ENCODE measurements at places on chromosomes 5 and 9.
A peak's percentile ranks its signal among the peaks of the same experiment; 100 is the strongest.

GRCh38 chr5:44622331-44622730, 186.4 kb upstream of the MRPS30 start:
- DNase-seq: no peak

GRCh38 chr9:76115982-76116646, 225.6 kb downstream of the PCSK5 start:
- DNase-seq: no peak

DNA sequence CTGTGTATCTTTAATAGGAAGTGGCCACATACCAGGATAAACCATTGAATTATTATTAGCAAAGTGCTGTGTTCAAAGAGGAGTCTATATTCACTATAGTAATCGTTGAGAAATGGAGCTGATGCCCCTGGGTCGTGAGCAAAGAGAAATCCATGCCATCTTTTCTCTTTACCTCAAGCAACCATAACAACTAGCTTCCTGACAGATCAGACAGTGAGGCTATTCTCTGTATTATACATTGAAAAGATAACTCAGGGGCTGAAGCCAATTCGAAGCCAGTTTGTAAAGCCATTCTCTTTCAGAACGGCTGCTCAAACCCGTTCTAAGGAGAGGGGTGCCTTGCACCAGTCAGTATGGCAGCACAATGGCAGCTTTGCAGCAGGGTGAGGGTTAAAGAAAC, 680.6 kb downstream of the SEMA5A start:
- no peak for DNase-seq

DNA sequence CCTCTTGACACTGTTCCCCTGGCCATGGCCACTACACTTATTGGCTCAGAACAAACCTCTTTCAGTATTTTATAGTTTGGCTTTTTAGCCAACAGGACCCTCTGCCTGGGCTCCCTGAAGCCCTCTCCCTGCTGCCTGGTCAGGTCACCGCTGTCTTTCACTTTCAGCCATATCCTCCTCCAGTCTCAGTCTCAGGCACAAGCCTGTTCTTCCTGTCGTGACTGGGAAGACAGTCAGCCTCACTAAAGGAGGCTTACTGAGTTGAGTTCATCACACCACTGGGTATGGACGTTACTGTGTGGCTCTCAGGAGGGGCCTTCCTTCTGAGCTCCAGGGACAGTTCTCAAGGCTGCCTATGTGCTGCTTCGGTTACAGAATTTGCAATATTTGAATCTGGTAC, 2.0 kb downstream of the QSOX2 start:
- no peak for DNase-seq

GRCh38 chr5:59416451-59416850, 477.1 kb downstream of the PDE4D start:
- DNase-seq: no peak

DNA sequence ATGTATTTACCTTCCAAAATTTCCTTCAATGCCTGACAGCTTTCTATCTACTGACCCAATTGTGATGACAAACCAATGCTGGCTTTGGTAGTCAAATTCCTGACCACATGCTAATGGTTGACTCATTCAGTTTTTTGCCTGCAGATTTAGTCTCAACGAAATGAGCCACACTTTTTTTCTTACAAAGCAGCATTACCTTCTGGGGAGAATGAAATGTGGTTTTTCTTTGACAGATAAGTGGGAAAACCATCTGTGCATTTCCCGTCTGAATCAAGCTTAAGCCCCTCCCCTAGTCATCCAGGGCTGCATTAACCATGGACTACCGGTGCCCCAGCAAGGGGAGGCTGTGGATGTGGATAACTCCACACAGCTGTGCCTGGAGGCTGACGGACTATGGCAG, 99.6 kb upstream of the TAF11L2 start:
- no peak for DNase-seq

GRCh38 chr5:173319646-173320045, 8.6 kb downstream of the STC2 start:
- DNase-seq: no peak

DNA sequence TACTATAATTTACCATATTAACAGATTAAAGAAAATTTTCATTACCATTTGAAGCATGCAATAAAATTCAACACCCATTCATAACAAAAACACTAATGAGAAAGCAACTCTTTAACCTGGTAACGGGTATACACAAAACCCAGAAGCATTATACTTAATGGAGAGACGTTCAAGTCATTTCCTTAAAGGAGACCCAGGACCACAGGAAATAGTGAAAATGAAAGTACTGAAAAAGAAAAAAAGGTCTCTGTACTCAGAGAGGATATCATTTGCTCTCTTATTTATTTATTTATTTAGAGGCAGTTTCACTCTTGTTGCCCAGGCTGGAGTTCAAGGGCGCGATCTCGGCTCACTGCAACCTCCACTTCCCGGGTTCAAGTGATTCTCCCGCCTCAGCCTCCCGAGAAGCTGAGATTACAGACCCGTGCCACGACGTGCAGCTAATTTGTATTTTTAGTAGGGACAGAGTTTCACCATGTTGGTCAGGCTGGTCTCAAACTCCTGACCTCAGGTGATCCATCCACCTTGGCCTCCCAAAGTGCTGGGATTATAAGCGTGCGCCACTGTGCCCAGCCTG, 61.6 kb downstream of the SETX start:
- no peak for DNase-seq

- no peak for DNase-seq
These were observed 12.8 kb downstream of the EXOC3 start for GRCh38 chr5:455806-456205.

DNA sequence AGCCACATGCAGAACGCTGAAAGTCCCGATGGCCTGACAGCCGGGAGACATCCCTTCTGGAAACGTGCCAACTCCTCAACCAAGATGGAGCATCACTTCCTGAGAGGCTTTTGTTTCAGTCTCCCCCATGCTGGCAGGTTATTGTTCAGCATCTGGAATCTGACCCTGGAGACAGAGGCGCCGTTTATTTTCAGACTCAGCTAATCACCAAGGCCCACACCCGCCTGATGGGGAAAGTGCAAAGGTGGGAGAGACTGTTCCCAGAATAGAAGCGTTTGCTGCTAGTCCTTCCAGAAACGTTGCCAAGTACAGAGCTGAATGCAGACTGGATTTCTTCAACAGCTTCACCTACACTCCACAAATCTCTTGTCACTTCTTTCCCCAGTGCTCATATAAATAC, 41.8 kb upstream of the S1PR3 start:
- DNase-seq: no peak

DNA sequence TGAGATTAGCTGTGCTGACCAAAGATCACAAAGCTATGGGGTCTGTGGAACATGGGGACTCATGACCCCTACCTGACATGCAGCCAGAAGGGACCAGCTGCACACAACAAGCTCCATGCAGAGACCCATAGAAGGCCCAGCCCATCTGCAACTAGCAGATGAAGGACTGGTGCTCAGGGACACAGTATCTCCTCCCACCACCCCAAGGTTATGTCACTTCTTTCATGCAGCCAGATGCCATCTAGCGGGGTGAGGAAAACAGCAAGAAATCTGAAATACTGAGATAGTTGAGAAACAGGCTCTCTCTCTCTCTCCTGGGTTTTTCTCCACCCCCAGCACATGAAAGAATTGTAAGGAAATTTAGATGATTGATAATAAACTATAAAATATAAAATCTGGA, 161.3 kb upstream of the DAPK1 start:
- no peak for DNase-seq

- DNase-seq: no peak
These were observed 367.7 kb upstream of the PRR16 start for GRCh38 chr5:120096413-120096812.

- no peak for DNase-seq
These were observed 79.0 kb upstream of the TARS1 start for GRCh38 chr5:33361781-33362180.

DNA sequence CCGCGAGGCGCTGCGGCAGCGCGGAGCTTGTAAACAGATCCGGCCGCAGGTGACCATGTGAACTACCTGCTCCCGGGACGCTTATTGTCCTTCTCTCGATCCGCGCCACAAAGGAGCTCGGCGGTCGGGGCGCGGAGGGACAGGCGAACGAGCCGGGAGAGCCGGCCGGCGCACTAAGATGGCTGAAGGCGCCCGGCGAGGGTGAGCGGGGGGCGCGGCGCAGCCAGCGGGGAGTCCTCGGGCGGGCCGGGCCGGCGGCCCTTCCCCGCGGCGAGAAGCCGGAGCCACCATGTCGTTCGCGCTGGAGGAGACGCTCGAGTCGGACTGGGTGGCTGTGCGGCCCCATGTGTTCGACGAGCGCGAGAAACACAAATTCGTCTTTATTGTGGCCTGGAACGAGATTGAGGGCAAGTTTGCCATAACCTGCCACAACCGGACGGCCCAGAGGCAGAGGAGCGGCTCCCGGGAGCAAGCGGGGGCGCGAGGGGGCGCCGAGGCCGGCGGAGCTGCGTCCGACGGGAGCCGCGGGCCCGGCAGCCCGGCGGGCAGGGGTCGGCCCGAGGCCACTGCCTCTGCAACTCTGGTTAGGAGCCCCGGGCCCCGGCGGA, 535 bp downstream of the JMY start:
- DNase-seq: peak; percentile 6

DNA sequence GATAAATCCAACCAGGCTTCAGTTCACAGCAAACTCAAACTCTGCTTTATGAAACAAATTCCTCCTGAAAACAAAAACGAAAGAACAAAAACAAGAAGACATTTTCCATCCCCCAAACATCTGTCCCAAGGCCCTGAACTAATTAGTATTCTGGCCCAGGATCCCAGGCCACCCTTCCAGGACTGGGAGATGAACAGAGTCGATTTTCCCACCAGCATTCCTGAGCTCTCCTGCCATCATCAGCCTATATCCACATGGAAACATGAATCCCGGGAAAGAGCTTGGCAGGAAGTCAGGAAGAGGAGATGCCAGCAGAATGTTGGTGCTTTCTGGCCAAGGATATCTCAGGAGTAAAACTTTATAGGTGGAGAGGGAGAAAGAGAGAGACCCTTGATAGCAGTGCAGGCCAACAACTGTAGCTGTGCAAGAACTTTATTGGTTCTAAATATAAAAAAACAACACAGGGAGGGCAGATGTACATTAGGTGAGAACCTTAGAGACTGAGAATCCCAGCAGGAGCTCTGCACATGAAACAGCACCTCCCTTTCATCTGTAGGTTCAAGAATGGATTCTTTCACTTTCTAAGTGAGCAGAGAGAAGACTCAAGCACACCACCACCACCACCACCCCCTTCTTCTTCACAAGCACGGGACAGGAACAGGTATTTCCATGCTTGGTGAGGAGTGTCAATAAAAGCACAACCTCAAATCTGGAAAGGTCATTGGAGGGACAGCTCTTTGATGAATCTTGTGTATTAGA, 190.7 kb upstream of the TAS2R1 start:
- no peak for DNase-seq

GRCh38 chr5:143106174-143106573, 297.3 kb downstream of the NR3C1 start:
- no peak for DNase-seq

DNA sequence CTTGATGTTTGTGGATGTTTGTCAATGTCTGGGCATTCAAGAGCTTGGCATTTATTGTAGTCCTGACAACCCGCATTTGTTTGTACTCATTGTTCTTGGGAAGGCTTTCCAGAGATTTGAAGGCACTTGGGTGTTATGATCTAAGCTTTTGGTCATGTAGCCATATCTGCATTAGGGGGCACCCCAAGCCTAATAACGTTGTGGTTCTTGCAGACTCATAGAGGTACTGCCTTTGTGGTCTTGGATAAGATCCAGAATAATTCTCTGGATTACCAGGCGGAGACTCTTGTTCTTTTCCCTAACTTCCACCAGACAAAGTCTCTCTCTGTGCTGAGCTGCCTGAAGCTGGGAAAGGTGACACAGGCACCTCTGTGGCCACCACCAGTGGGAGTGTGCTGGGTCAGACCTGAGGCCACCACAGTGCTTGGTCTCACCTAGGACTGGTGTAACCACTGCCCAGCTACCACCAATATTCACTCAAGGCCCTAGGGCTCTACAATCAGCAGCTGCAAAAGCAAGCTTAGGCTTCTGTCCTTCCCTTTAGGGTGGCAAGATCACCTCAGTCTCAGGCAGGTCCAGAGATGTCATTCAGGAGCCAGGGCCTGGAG, 144.4 kb upstream of the TAS2R1 start:
- DNase-seq: no peak

DNA sequence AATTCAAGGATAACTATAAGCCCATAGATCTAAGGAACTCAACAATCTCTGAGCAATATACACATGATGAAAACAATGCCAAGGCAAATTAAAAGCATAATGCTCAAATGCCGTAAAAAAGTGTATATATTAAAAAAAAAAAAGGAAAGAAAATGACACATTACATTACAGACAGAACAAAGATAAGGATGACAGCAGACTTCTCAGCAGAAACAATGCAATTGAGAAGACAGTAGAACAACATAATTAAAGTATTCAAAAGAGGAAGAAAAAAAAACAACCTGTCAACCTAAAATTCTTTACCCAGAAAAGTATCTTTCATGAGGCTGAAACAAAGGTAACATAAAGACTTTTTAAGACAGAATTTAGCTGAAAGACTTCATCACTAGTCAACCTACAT, 591.7 kb downstream of the ZNF608 start:
- DNase-seq: no peak

- no peak for DNase-seq
These were observed 173.8 kb upstream of the POC5 start for GRCh38 chr5:75891020-75891419.

GRCh38 chr5:126369995-126370731, 53.0 kb upstream of the GRAMD2B start:
- no peak for DNase-seq

DNA sequence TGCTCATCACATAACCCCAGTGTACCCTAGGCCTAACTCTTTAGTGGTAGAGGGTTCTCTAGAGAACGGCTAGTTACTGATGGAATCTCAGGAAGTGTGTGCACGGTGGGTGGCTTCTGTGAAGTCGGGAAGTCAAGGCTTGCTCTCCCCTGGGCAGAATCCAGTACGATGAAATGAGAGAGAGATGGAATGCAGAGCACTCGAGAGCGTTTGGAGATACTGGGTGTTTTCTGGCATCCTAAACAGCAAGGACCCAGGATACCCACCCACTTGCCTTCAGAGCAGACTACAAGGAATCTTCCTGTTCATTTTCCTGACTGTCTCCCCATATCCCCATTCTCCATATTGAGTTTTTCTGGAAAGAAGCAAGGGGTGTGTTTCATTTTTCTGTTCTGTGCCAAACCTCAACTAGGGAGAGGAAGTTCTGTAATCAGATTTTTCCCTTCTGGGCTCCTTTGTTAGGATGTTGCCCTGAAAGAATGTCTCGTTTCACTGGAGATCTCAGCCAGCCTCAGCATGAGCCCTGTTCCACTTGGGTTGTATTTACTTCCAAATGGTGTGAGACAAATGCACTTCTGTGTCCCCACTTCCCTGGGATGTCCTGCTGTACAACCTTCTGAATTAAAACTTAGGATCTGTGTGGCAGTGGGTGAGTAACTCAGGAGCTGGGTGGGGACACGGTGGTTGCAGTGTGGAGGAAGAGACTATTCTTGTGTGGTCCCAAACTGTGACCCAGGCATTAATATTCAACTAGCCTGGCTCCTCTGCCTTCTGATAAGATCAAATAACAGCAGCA, 108.9 kb upstream of the SPRY4 start:
- DNase-seq: no peak

GRCh38 chr5:142758062-142758795, 11.9 kb upstream of the ARHGAP26 start:
- DNase-seq: peak; percentile 14

- no peak for DNase-seq
These were observed 1069.1 kb upstream of the DMAC1 start for GRCh38 chr9:8868632-8869031.
